Activated T-cell treated with anti-CD3 and anti-CD28 coated beads for 48 hours (primary cell): ENCODE measurements at places on chromosomes 11 and 22.

DNA sequence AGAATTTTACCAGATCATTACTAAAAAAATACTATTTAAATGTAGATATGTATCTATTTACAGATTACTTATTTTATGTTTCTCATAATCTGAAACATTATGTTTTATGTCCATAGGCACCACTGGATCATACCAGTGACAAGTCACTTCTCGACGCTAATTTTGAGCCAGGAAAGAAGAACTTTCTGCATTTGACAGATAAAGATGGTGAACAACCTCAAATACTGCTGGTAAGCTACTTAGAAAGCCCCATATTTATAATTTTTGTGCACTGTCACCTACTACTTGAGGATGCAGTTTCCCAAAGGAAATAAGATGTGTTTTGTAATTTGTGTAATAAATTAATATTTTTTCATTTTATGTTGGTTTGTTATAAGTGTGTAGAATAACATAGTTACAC lies 42.6 kb downstream of the USP47 start:
- no peak for DNase-seq

DNA sequence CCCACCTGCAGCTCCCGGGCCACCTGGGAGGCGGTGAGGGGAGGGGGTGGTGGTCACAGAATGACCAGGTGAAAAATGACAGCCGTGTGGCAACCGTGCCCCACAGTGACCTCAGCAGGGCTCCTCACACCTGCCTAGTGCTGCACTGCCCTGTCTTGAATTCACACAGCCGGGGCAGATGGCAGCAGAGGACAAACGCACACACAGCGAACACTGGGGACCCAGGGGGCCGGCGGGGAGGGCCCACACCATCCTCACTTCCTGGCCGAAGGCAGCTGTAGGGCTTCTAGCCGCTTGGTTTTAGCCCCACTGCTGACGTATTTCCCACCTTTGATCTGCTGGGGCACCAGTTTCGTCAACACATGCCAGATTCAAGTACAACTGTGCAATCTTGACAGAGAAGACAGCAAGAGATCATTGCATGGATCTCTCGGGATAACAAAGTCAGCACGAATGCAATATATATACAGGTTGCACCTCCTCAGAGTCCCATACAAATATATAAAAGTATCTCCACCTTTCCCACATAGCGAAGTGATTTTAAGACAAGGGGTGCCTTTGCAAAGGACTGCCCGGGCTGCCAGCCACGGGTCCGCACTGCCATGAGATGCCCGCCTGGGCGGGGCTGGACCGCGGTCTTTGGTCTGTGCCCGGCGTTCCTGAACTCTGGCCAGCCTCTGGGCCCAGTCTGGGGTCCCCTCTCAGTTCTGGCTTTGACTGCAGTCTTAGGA lies 26.9 kb downstream of the TRMU start:
- no peak for DNase-seq

- DNase-seq: no peak
Measured at GRCh38 chr11:8248786-8249185, 14.9 kb downstream of the LMO1 start.

DNA sequence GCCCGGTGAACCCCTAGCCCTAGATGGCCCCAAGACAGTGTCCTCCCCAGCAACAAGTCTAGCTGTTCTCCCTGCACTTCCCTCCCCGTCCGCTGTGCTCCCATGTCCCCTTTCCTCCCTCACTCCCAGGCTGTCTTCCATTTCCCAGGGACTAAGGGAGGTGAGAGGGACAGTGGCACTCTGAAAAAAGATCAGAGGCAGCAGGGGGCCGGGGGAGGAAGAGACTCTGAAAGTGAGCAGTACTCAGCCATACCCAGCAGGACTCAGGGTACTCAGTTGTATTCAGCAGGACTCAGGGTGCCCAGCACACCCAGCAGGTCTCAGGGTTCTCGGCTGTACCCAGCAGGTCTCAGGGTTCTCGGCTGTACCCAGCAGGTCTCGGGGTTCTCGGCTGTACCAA lies 48.4 kb upstream of the THY1 start:
- DNase-seq: no peak
